ENCODE measurements at places on chromosomes 2 and 18.
A peak's percentile ranks its signal among the peaks of the same experiment; 100 is the strongest.

- no peaks in the 10 kb centered on the region for H3K4me1 ChIP-seq
- peak overlapping the region; percentile 96 for H3K27ac ChIP-seq
- peak overlapping the region; percentile 83 for H3K4me3 ChIP-seq
Measured at GRCh38 chr2:186590759-186591505, 1.1 kb downstream of the ITGAV start.

GRCh38 chr2:69933839-69934613, 19.1 kb downstream of the MXD1 start:
- H3K36me3 ChIP-seq, result no peaks in the 10 kb centered on the region
- H3K27me3 ChIP-seq, result no peaks in the 10 kb centered on the region
- H3K27ac ChIP-seq, result no peak overlapping the region
- DNase-seq, result no peak
- H3K4me1 ChIP-seq, result no peaks in the 10 kb centered on the region

- no peaks in the 10 kb centered on the region for H3K27me3 ChIP-seq
- no peak overlapping the region for H3K27ac ChIP-seq
- H3K36me3 ChIP-seq, result no peaks in the 10 kb centered on the region
- H3K4me1 ChIP-seq, result no peaks in the 10 kb centered on the region
- no peak for DNase-seq
- no peak overlapping the region for H3K4me3 ChIP-seq
Measured at GRCh38 chr2:168538534-168538933, 82.5 kb downstream of the CERS6 start.

GRCh38 chr2:160835166-160835565, 325.1 kb upstream of the TANK start:
- no peaks in the 10 kb centered on the region for H3K36me3 ChIP-seq
- DNase-seq, result no peak
- H3K4me1 ChIP-seq, result no peaks in the 10 kb centered on the region
- H3K4me3 ChIP-seq, result no peak overlapping the region
- no peaks in the 10 kb centered on the region for H3K27me3 ChIP-seq

DNA sequence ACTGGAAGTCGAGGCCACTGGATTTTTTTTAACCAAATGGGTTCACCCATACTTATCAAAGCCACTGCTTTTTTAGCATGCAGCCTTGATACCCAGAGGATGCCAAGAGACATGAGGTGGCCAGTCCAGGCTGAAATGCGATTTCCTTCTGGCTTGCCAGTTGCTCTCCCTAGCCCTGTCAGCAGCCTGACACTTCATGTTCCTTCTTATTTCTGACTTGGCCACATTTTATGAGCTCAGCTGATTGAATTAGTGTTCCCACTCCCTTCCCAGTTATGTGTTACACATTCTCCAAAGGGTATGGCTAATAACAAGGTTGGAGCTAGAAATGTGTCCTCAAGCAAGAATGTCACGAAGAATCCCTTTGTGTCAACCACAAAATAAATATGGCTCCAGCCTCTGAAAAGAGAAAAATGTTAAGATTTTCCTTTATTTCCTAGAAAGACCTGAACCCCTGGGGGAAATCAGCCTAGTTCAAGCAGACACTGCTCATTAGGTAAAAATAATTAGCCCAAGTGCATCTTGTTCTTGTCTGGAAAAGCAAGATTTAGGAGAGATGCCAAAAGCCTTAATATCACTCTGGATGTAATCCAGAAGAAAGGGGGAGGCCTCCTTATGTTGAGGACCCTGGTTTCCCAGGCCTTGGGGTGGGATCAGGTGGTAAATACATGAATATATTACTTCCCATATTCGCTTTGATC, 121.7 kb upstream of the TACR1 start:
- H3K36me3 ChIP-seq, result no peaks in the 10 kb centered on the region
- H3K4me3 ChIP-seq, result no peak overlapping the region
- H3K4me1 ChIP-seq, result no peaks in the 10 kb centered on the region
- H3K27me3 ChIP-seq, result no peaks in the 10 kb centered on the region
- DNase-seq, result no peak

DNA sequence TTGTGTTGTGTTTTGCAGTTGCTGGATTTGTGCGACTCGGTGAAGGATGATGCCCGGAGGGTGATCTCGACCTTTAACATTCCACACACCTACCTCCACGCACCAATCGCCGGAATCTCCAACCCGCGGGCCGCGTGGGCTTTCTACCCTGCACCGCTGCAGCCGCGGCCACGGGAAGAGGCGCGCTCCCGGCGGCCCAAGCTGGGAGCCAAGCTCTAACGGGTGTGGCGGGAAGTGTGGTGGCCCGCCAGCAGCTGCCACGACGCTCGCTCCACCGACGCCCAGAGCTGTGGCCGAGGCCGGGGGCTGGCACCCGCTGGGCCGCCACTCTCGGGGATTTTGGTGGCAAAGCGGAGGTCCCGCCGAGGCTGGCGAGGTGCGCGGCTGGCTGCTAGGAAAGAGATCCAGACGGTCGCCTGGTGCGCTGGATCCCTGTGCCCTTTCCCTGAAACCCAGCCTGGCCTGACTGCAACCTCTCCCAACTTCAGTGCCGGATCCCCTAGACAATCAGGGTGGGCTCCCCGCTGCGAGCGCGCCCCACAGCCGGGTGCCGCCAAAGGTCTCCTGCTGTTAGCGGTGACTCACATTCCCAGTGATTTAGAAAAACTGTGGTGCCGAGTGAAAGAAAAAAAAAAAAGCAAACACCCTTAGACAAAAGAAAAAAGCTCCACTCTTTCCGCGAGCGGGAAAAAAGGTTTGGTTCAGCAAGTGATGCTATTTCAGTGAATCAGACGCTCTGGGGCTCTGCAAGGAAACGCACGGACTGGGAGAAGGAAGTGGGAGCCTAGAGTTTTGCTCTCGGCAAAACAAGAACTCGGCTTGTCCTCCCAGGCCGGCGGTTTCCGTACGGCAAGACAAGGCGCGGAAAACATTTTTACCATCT, 2.9 kb upstream of the BCL2L11 start:
- H3K36me3 ChIP-seq, result no peaks in the 10 kb centered on the region
- no peaks in the 10 kb centered on the region for H3K27me3 ChIP-seq
- H3K27ac ChIP-seq, result no peak overlapping the region
- no peak for DNase-seq
- H3K4me1 ChIP-seq, result peaks cover 3% of the 10 kb centered on the region
- H3K4me3 ChIP-seq, result peak overlapping the region; percentile 23

DNA sequence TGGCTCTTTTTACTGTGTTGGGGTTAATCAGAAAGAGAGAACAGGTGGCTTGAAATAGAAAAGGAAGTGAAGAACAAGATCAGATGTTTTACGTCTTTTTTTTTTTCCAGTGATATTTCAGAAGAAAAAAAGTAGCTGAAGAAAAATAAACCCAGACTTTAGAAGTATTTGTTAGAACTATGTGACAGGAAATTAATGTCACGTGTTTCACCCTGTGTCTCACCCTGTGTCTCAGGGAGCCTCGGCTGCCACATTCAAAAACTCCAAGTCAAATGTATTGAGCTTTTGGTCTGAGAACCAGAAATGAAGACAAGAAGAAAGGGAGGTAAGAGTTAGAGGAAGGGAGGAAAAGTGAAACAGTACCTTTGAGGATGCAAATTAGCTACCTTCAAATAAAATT, 38.0 kb downstream of the AKAIN1 start:
- H3K4me1 ChIP-seq, result no peaks in the 10 kb centered on the region
- no peak for DNase-seq
- H3K27me3 ChIP-seq, result no peaks in the 10 kb centered on the region
- no peaks in the 10 kb centered on the region for H3K36me3 ChIP-seq

- DNase-seq, result no peak
- H3K36me3 ChIP-seq, result no peaks in the 10 kb centered on the region
- H3K27ac ChIP-seq, result no peak overlapping the region
- H3K27me3 ChIP-seq, result no peaks in the 10 kb centered on the region
- H3K4me1 ChIP-seq, result no peaks in the 10 kb centered on the region
Measured at GRCh38 chr18:42289526-42289925, 334.5 kb downstream of the PIK3C3 start.

- no peak overlapping the region for H3K4me3 ChIP-seq
- DNase-seq, result no peak
- no peak overlapping the region for H3K27ac ChIP-seq
- H3K36me3 ChIP-seq, result no peaks in the 10 kb centered on the region
Measured at GRCh38 chr18:80163183-80163582, 54.1 kb downstream of the ADNP2 start.

- H3K27me3 ChIP-seq, result no peaks in the 10 kb centered on the region
- no peak overlapping the region for H3K4me3 ChIP-seq
- no peak for DNase-seq
- H3K4me1 ChIP-seq, result no peaks in the 10 kb centered on the region
- no peaks in the 10 kb centered on the region for H3K36me3 ChIP-seq
- H3K27ac ChIP-seq, result no peak overlapping the region
Measured at GRCh38 chr2:200199005-200199404, 107.5 kb upstream of the SPATS2L start.

- DNase-seq, result no peak
- no peak overlapping the region for H3K4me3 ChIP-seq
- H3K4me1 ChIP-seq, result no peaks in the 10 kb centered on the region
- no peaks in the 10 kb centered on the region for H3K36me3 ChIP-seq
- peak overlapping the region; percentile 84 for H3K27ac ChIP-seq
Measured at GRCh38 chr2:30216157-30216556, 15.2 kb upstream of the LBH start.

DNA sequence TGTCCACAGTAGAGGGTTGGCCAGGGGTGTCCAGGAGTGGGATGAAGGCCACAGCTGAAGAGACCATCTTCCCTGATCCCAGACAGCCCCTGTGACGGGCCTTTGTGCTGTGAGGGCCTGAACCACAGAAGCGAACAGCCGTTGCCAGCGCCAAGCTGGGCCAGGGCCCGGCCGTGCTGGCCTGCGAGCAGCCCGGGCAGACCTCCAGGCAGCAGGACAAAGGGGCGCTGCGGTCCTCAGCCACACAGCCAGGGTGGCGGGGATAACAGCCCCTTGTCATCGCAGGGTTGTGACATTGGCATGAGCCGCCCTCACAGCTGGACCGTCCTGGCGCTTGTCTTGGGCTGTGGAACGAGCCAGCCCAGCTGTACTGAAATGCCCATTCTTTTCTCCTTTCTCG, 161.1 kb downstream of the FAM210A start:
- no peak for DNase-seq
- H3K27me3 ChIP-seq, result no peaks in the 10 kb centered on the region
- no peak overlapping the region for H3K4me3 ChIP-seq
- H3K27ac ChIP-seq, result no peak overlapping the region
- no peaks in the 10 kb centered on the region for H3K36me3 ChIP-seq
- H3K4me1 ChIP-seq, result no peaks in the 10 kb centered on the region

DNA sequence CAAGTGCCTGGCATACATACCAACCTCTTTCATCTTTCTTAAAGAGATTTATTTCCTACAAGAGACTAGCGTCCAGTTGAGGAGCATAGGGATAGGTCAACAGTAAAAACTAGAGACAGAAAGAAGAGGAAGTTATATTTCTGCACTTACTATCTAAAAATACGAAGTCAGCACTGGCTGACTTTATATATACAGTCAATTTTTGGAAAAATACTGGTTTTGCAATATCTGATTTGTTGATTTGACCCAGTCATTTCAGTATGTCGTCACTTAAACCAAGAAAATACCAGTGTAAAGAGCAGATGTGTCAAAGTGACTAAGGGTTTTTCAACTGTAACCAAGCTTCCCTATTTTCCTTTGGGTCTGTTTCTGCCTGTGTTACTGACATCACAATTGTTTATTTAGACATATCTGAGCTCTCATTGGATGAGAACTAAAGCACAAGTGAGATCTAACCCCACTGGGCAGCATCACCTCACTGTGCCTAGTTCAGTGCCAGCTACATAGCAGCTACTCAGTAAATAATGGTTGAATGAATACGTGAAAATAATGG, 23.0 kb downstream of the CYTIP start:
- DNase-seq, result no peak
- H3K4me3 ChIP-seq, result no peak overlapping the region
- no peaks in the 10 kb centered on the region for H3K4me1 ChIP-seq
- H3K27me3 ChIP-seq, result no peaks in the 10 kb centered on the region

- H3K4me1 ChIP-seq, result no peaks in the 10 kb centered on the region
- H3K27me3 ChIP-seq, result no peaks in the 10 kb centered on the region
- no peak for DNase-seq
- no peaks in the 10 kb centered on the region for H3K36me3 ChIP-seq
- H3K4me3 ChIP-seq, result no peak overlapping the region
- no peak overlapping the region for H3K27ac ChIP-seq
Measured at GRCh38 chr2:236535024-236535423, 34.6 kb upstream of the ACKR3 start.

DNA sequence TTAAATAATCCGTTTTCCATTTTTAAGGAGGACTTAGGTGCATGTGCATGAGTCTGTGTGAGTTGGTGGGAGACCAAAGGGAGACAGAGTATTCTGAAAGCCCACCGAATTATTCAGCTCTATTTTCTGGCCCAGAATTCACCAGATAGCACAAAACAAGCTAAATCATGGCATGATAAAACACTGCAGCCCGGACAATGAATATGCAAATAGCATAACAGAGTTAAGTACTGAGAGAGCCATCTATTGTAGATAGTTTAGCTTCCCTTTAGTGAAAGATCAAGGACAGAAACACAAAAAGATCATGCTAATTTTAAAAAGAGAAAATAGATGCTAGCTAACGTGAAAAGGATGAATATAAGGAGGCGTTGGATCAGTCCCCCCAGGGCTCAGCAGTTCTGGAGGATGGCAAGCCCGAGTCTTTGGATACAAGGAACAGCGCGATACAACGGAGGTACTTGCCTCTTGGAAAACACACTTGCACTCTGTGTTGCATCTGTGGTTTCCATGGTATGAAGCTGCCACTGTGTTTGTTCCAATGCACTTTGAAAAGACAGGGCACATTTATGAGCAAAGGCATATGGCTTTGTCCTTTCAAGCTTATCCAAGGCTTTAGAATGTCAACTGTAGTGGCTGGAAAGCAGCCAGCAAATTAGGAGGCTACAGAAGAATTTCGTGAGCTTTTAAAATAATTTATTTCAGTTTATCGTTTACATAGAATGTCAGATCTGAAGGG, 119.9 kb downstream of the LYPD1 start:
- H3K27me3 ChIP-seq, result no peaks in the 10 kb centered on the region
- H3K4me3 ChIP-seq, result no peak overlapping the region
- no peak overlapping the region for H3K27ac ChIP-seq
- H3K4me1 ChIP-seq, result no peaks in the 10 kb centered on the region
- H3K36me3 ChIP-seq, result no peaks in the 10 kb centered on the region
- no peak for DNase-seq

DNA sequence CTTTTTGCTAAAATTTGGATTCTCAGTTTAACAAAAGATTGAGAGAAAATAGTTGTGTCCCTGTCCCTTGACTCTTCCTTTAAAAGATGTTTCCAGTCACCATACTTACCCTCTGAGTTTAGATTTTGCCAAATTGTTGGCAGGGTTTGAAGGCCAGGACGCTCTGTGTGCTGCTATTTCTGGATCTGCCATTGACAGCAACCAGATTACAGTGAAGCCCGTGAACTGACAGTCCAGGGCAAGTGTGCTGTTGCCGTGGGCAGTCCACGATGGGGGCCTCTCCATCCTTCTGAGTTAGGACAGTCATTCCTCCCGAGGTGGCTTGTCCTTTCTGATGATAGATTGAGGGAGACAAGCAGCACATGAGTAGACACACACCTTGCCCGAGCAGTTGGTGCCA, 89.9 kb downstream of the PTPRM start:
- H3K36me3 ChIP-seq, result no peaks in the 10 kb centered on the region
- no peak overlapping the region for H3K4me3 ChIP-seq
- no peak for DNase-seq

Measured in prostate gland (tissue), 2 donors.